G401 (cell line): ENCODE measurements at places on chromosomes 3 and 15. TPM values are rescaled to one million over a fixed set of nuclear protein-coding genes. Genes with fewer than 3 reads are reported as not detected.

DNA sequence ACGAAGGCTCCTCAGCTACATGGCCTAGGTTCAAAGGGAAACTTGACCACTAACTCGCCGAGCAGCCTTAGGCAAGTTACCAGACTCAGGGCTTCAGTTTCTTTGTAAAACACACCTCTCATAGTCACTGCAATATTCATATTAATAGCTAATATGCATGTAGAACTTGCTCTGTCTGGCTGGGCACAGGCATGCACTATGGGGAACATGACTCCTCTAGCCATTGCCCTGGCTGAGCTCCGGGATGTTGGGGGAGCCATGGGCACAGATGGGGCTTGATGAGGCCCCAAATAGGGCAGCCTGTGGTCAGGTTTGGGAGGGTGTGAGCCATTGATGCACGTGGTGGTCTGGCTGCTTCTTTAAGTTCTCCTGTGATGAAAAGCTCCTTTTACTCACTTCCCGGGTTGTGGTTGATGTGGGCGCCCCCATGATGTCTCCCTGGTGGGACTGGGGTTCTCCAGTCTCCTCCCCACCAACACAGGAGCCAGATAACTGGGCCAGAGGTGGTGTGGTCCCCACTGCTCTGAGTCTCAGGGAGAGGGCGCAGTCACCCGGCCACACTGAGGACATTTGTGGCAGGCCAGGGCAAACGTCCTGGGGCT is 29.4 kb upstream of the DUSP7 start:
- DNase-seq, result no peak

DNA sequence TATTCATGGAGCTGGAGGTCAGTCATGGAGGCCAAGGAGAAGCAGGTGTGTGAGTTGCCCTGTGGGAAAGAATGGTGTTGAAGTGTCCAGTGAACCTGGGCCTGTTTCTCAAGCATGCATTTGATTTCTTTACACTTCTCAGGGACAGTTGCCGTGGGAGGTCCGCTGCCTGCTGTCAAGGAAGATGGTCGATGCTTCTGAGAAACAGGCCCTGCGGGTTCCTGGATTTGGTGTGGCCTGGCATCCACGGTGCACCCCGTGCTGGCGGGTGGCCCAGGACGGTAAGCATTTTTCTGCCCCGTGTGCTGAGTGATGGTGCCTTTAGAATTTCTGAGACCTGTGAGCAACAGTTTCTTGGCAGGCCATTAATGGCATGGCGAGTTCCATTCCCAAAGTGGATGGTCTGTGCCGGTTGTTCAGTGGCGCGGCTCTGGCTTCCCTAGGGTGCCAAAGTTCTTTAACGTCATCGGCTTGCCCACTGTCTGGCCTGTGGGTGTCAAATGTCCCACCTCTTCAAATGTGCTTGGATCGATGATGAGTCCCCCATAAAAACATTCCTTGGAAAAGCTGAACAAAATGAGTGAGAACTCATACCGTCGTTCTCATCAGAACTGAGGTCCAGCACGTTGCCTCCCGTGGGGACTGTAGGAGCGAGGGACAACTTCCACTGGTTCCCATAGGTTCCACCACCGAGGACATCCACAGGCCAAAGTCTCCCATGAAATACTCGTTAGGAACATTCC is 107.2 kb downstream of the SNRPN start:
- no peak for DNase-seq

- no peak for DNase-seq
Measured at GRCh38 chr15:62887113-62887570, 155.4 kb upstream of the TPM1 start.

- DNase-seq, result no peak
Measured at GRCh38 chr15:65724464-65725215, 67.5 kb downstream of the DENND4A start.

DNA sequence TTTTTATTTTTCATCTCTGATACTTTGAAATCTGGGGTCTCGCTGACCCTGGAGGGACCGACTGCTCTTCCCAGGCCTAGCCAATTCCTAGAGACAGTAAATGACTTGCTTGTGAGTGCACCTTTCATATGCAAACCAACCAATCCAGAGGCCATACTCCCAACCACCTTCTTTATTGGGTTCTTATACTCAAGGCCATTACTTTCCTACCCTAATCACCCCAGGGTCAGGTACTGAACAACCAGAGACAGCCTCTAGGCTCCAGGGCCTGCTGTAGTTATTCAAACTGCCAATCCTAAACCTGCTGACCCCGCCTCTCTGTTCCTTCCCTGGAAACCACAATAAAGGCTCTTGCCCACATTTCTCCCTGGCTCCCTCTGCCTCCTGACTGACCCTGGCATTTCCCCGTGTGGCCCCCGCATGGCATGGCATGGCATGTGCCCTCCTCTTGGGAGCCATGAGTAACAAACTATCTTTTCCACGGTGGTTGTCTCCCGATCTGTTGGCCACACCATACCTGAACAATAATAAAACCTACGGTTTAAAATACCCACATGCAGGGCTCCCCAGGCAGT is 42.9 kb downstream of the ADCY5 start:
- no peak for DNase-seq

- no peak for DNase-seq
Measured at GRCh38 chr3:136018876-136019275, 53.3 kb downstream of the PPP2R3A start.

GRCh38 chr3:156918746-156919145 is 92.6 kb downstream of the LEKR1 start:
- DNase-seq, result no peak

Gene TERB2
- total RNA-seq, result not detected in 2 replicates
